Cerebellar cortex (tissue), 1 donor: ENCODE measurements at places on chromosomes 1 and 21.

DNA sequence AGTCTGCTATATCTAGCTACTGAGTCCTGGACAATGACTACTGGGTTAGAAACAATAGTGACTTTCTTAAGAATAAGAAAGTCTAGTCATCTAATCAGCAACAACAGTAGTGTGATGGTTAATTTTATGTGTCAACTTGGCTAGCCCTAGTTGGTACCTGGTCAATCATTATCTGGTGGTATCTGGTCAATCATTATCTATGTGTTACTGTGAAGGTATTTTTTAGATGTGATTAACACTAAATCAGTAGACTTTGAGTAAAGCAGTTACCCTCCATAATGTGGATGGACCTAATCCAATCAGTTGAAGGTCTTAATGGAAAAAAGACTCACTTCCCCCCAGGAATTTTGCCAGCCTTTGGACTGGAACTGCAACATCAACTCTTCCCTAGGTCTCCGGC, 312.6 kb downstream of the SIPA1L2 start:
- DNase-seq: no peak

GRCh38 chr1:8407652-8408051, 89.7 kb downstream of the SLC45A1 start:
- no peak for DNase-seq

DNA sequence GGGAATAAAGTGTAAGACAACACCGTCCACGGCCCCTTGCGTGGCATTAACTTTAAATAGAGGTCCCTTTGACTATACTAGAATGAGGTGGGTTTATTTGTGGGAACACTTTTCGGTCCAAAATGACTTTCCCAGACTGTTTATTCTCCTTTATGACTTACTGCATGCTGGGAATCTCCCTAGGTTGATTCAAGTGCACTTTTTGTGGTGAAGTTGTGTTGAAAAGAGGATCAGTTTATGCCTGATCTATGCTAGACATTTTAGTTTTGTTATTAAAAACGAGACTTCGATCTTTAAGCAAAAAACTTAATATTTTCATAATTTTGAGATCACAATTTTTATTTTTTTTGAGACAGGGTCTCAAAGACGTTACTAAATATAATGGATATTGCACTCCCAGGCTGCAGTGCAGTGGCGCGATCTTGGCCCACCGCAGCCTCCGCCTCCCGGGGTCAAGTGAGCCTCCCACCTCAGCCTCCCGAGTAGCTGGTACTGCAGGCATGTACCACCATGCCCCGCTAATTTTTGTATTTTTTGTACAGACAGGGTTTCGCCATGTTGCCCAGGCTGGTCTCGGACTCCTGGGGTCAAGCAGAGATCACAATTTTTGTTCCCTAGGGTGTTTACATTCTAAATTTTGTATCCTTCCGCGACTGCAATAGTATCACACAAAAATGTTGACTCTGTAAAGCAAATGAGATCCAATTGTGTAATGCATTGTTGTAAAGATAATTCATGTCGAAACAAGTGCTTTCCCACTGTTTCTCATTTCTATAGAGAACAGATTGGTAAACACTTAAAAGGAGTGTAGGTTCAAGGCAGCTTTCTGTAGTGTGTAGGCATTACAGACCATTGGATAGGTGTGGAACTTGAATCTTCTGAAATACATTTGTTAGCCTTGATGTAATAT, 1.6 kb downstream of the CDC42 start:
- no peak for DNase-seq

DNA sequence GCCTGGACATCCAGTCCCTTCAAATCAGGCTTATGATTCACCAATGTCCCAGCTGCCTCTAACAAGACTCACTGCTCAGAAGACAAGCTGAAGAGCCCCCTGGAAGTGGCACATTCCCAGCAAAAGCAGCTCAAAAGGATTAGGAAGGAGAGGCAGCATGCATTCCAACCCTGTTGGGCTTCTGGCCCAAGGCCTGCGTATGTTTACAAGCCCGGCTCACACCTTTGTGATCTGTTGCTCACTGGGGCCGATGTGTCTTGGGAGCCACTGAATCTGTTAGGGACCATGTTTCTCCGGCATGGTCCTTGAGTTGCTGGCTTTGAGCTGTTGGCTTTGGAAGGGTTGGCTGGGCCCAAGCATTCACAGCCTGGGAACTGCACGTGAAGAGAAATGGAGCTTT, 81.2 kb upstream of the C1orf174 start:
- DNase-seq: no peak

- DNase-seq: no peak
These were observed 54.3 kb downstream of the NBPF6 start for GRCh38 chr1:108504447-108504846.

GRCh38 chr1:214838351-214838750, 235.4 kb downstream of the CENPF start:
- DNase-seq: no peak

DNA sequence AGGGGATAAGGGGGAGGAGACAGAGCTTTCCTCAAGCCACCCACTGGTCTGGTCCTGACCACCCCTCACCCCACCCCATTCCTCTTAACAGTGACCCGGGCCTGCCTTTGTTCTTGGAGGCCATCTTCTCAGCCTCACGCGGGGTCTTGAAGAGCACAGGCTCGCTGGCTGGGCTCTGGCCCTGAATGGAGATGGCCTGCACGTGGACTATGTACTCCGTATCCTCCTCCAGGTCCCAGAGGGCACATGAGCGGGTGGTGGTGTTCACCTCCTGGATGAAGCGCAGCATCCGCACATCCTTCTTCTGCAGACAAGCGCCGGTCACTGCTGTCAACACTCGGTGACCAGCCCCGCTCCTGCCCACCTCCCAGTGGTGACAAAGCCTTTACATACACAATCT, 2.6 kb downstream of the FNDC5 start:
- no peak for DNase-seq

DNA sequence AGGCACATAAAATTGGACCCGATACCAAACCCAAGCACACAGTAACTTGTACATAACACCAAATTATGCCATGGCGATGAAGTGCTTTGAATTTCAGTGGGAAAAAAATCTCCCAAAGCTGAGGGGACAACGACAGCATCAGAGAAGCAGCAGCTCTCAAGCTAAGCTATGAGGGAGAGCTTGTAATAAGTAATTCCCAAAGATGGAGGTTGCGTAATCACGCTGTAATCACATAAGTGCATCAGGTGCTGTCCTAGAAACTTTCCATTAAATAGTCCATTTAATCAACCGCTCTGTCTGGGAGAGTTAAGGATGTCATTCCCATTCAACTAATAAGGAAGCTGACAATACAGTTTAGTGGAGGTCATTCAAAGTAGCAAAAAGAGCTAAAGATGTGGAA, 37.6 kb upstream of the KRTAP19-8 start:
- DNase-seq: no peak

DNA sequence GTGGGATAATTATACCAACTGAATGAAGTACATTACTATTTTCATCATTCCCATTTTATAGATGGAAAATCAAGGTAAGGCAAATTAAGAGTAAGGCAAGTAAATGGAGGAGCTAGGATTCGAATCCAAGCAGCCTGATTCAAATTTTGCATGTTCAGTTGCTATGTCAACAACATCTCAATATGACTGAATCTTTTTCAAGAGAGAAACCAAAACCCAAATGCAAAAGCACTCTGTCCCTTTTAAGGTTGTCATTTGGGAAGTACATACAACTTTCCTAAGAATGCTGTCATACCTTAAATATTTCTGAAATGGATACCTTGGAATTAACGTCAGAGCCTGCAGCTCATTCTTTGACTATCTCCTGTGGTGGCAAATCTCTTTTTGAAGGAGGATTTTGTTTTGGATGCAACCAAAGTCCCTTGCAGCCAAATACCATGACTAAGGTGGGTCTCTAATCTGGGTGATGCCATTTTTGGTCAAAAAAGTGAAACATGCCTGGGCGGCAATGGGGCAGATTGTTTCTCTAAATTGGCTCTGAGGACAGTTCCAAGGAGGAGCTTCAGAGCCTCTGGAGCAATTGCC, 25.4 kb downstream of the ADAMTS1 start:
- DNase-seq: no peak

DNA sequence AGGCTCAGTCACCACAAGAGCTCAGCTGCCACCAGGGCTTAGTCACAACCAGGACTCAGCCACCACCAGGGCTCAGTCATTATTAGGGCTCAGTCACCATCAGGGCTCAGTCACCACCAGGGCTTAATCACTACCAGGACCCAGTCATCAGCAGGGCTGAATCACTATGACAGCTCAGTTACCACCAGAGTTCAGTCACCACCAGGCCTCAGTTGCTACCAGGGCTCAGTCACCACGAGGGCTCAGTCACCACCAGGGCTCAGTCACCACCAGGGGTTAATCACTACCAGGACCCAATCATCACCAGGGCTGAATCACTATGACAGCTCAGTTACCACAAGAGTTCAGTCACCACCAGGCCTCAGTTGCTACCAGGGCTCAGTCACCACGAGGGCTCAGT, 196.2 kb downstream of the NPHP4 start:
- no peak for DNase-seq
